ENCODE measurements at places on chromosomes 11 and 22.

- no peak for DNase-seq
Observed at GRCh38 chr11:1228101-1228821, 5.4 kb downstream of the MUC5B start.

DNA sequence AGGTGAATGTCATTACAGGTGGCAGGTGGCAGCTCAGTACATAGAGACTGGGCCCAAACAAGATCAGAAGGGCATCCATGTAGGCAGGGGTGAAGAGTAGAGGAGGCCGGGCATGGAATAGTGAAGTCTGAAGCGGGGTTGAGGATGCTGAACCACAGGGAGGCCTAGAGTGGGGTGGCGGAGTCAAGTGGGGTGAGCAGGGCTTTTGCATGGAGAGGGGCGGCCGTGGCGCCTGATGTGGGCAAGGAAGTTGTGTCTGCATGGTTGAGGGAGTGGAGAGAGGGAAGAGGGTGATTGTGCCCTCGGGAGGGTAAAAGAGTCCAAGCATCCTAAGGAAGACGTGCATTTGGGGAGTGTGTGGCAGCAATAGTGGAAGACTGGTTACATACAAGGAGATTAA is 14.4 kb downstream of the DDB2 start:
- no peak for DNase-seq

- DNase-seq = no peak
Observed at GRCh38 chr11:19225581-19225980, 15.2 kb downstream of the E2F8 start.

DNA sequence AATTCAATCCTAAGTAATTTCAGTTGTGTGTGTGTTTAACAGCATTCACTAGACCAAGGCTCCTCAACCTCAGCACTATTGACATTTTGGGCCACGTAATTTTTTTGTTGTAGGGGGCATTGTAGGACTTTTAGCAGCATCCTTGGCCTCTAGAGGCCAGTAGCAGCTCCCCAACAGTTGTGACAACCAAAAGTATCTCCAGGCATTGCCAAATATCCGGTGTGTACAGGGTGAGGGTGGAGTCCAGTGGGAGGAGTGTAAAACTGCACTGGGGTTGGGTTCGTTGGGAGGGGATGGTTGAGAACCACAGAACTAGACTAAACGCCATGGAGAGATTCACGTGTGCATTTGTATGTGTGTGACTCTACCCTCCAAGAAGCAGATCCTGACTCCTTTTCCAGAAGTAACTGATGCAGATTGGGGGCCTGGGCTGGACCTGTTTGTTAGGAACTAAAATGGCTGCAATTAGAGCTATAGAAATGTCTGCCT is 5.9 kb upstream of the PHF21A start:
- peak; percentile 92 for DNase-seq

DNA sequence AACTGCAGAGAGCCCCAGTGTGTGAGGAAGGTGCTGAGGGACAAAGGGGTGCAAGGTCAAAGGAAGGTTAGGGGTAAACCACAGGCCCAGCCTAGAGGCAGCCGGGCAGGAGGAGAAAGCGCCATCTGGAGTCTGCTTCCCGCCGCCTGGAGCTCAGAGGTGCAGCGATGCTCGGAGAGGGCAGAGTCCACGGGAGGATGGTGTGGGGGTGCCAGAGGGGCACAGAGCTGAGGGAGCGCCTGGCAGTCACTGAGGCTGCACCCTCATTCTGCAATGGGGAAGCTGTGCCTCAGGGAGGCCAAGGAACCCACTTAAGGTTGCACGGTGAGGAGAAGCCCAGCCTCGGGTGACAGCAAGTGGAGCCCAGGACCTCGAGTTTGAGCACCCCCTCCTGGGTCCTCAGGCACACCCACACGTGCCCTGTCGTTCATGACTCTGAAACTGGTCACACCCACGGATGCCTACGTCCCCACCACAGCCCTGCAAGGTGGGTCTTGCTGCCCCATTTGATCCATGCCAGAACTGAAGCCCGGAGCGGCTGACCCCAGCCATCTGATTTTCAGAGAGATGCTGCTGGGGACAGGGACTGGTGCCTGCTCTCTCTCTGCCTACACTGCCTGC is 1.6 kb downstream of the IL2RB start:
- no peak for DNase-seq

GRCh38 chr22:17281440-17281841 is 62.2 kb upstream of the ADA2 start:
- no peak for DNase-seq

DNA sequence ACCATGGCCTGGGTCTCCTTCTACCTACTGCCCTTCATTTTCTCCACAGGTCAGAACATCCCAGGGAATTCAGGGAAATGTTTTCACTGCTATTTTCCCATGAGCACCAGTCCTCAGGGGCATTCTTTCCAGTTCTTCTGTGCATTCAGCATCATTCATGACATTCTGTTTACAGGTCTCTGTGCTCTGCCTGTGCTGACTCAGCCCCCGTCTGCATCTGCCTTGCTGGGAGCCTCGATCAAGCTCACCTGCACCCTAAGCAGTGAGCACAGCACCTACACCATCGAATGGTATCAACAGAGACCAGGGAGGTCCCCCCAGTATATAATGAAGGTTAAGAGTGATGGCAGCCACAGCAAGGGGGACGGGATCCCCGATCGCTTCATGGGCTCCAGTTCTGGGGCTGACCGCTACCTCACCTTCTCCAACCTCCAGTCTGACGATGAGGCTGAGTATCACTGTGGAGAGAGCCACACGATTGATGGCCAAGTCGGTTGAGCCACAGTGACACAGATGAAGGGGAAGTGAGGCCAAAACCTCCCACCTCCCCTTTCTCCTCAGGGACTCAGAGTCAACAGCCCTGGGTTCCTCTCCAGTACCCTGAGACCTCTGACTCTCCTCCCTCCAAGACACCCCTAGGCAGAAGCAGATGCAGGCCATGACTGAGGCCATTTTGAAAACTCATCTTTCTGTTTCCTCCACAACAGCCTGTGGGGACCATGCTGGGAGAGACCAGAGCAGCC is 15.9 kb upstream of the IGLL5 start:
- DNase-seq = no peak

DNA sequence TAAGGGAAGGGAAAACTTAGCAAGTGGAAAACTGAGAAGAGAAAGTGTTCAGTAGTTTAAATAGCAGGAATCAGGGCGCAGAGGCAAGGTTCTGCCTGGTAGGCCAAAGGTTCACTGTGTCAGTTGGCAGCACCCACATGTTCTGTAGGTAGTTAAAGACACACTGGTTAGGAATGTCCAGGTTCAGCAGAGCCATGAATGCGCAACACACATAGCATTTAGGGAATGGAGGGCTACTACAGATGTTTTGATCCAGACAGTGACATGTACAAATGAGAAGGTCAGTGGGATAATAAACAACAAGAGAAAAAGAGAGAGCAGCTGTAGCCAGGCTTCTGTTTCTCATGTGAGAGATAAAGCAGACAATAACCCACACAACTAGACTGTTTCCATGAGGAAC is 56.2 kb upstream of the ARHGAP42 start:
- DNase-seq = no peak

DNA sequence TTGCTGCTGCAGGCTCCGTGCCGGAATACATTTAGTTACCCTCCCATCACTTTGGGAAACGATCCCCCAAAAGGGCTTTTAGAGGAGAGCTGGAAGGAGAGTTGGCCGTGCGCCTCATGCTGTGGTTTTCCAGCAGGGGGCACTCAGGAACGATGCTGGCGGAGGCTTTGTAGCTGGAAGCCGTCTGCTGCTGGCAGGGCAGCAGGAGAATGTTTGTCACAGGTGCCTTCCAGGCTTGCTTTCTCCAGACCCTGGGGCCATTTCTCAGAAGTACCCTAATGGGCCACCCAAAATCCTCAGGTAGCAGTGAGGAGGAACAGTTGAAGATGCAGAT is 30.0 kb upstream of the CABP7 start:
- DNase-seq = peak; percentile 86

DNA sequence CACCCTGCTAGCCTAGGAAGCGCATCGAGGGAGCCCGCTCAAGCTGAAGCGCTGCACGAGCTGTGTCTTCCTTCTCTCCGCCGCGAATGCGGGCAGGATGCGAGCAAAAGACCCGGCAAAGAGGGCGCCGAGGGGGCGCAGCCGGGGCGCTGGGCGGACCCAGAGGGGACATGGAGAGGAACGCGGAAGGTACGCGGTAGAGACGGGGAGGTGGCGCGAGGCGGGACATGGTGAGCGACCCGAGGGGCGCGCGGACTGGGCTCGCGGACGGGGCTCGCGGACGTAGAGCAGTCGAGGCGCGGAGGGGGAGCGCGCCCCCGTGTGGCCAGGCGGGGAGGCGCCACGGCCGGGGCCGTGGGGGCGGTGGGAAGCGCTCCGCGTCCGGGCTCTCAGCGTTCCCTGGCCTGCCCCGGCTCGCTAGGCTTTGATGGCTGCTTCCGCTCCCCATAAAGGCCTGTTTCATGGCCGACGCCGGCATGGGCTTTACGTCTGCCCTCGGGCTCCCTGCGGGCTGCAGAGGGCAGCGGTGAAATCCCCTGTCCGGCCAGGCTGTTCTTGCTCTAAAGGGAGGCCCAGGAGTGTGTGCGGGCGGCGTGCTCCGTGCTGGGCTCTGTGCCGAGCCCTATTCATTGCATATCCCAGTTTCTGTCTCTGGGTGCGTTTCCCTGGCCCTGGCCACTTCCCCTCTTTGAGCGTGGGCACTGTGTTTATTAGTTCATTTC is 31.2 kb upstream of the TRIM29 start:
- peak; percentile 78 for DNase-seq

GRCh38 chr11:92130421-92130831 is 94.2 kb upstream of the FAT3 start:
- no peak for DNase-seq

- no peak for DNase-seq
Observed at GRCh38 chr22:35044607-35045390, 21.2 kb upstream of the ISX start.

- DNase-seq = no peak
Observed at GRCh38 chr11:27281740-27282590, 81.0 kb downstream of the CCDC34 start.

GRCh38 chr11:118662401-118663271 is 16.8 kb downstream of the TREH start:
- DNase-seq = no peak

GRCh38 chr11:9681583-9682372 is 17.9 kb downstream of the SWAP70 start:
- DNase-seq = no peak
